ENCODE measurements at places on chromosomes 16 and 17.

- DNase-seq: peak; percentile 11
Observed at GRCh38 chr16:2250652-2251295, 613 bp downstream of the ECI1 start.

DNA sequence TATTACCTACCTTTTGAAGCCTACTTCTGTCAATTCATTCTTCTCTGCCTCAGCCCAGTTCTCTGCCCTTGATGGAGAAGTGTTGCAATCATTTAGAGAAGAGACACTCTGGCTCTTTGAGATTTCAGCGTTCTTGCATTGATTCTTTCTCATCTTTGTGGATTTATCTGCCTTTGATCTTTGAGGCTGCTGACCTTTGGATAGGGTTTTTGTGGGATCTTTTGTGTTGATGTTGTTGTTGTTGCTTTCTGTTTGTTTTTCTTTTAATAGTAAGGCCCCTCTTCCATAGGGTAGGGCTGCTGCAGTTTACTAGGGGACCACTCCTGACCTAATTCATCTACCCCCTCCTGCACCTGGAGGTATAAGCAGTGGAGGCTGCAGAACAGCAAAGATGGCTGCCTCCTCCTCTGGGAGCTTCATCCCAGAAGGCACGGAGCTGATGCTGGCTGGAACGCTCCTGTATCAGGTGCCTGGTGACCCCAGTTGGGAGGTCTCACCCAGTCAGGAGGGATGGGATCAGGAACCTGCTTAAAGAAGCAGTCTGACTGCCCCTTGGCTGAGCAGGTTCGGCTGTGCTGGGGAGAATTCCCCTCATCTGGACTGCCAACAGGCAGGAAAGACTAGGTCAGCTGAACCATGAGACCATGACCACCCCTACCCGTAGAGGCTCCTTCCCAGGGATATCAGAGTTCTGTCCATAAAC lies 28.0 kb downstream of the NFATC3 start:
- DNase-seq: no peak

- no peak for DNase-seq
Observed at GRCh38 chr16:53898993-53899392, 195.0 kb downstream of the FTO start.

DNA sequence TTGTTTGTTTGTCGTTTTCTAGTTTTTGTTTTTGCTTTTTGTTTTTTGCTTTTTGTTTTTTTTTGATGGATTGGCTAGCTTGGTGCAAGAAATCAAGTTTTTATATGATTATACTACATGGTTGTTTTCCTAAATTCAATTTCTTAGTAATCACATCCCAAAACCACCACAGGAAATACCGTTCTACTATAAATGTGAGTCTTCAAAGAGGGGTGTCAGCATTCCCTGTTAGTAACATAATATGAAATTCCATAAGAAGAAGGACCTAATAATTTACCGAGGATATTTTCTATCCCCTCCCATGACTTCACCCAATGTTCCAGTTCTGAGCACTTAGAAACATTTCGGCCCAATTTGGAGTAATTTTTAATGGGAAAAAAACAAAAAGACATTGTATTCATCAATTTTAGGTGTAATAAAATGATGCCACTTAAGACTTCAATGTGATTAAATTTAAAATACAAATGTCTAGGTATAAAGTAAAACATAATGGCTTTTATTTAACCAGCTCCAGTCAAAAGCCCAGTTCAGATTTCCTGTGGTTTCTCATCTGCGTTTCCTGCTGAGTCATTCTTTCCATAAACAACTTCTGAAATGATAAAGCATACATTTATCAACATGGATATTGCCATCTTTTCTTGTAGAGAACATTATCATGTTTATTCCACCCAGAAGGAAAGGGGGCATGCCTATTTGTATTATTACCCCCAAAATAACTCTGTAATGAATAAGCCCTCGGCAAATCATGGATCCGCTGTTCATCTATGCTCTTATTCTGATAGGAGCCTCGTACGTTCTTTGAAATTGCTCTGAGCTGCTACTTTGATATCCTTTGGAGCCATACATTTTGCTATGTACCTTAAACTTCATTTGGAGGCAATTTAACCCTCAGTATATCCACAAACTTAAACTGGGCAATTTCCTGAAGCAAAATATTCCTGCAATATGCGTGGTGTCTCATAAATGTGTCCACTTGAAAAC lies 28.1 kb downstream of the HSBP1 start:
- no peak for DNase-seq

DNA sequence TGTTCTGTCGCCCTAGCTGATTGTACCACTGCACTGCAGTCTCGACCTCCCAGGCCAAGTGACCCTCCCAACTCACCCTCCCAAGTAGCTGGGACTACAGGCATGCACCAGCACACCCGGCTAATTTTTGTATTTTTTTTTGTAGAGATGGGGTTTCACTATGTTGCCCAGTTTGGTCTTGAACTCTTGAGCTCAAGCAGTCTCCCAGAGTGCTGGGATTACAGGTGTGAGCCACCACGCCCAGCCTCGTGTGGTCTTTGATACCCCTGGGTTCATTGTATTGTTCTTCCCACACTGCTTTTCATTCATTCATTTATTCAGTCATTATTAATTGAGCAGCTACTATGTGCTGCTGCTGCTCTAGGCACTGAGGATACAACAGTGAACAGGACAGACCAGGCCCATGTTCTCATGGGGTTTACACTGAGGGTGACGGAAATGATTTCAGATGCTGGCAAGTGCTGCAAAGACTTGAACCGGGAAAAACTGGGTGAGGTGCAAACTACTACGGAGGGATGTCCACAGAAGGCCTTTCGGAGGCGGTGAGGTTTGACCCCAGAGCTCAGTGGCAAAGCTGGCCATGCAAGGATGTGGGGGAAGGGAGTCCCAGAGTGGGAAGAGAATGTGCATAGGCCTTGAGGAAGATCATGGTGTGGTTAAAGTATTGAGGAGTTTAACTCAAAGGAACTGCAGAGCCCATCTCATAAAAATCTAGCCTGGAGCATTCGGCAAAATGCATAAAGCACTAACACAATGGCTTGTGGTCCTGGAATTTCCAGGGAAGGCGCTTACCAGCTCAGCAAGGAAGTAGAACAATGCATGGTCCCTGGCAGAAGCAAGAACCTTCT lies 10.9 kb downstream of the ABCC1 start:
- DNase-seq: no peak

GRCh38 chr16:57023541-57024249 lies 34.3 kb downstream of the NLRC5 start:
- DNase-seq: peak; percentile 89

DNA sequence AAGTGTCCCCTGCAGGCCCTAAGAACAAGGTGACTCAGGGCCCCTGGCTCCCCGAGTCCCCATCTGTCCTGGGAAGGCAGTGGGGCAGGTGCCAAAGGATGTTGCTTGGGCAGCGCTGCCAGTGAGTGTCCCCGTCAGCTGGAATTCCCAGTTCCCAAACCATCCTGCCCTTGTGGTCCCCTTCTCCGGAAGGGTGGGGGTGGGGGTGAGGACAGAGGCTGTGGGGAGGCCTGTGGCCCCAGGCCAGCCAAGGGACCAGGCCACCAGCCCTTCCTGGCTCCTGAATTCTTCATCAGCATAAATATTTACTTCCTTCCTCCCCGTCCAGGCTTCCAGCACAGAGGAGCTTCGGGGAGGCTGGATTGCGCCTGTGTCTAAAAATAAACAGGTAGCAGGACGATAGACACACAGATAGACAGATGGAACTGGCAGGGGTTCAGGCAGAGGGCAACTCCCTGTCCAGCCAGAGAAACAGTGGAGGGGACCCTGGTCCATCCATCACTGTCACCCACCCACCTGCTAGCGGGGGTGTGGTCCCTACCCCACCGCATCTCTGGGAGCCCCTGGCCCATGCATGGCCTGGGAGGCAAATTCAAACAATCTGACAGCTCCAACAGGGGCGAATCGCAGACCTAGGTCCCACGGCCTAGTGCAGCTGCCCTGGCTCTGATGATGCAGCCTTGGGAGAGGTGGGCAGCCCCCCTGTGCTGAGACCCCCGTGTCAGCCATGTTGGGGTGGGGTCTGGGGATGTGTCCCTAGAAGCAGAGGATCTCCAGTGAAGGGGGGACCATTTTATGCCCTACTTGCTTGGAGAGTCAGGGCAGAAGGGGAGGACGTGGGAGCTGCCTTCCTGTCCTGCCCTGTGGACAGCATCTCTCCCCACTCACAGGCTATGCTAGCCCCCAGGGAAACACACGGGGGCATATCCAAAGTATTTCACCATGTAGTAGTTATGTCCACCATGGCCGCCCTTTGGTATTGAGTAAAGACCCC lies 13.2 kb downstream of the GLIS2 start:
- no peak for DNase-seq

- DNase-seq: no peak
Observed at GRCh38 chr17:78499715-78500540, 77.3 kb downstream of the DNAH17 start.

DNA sequence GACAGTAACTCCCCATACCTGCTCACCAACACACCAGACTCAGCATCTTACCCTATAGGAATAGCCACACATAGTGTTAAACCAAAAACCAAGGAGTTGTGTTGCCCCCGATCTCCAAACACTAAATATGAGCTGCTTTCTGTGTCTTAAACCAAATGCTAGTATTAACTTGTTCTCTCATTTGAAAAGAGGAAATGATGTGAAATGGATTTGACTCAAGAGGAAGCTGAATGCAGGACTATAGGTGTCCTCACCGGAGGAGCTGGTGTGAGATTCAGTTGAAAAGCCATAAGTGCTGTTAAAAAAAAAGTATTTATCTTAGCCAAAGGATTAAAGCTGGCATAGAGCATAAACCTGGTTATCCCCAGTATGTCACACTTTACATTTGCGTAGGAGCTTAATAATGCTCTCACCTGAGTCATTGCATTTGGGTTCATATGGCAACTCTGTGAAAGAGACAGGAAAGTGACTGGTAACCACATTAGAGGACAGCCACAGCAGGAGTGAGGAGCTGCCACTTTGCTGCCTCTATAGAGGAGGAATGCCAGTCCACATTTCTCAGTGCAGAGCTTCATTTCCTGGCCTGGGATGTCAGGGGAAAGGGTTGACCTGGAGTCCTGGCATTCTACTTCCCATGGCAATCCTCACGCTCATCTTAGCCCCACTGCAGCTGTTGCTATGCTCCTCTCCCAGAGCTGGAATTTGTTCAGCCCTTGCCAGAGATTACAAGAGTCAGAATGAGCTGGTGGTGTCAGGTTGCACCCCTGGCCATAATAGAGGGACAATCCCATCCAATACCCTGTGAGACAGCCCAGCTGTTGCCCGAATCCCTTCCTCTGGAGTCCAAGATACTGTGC lies 143.3 kb upstream of the ANKFN1 start:
- DNase-seq: peak; percentile 10

GRCh38 chr16:51409001-51409675 lies 258.1 kb upstream of the SALL1 start:
- DNase-seq: no peak

- DNase-seq: no peak
Observed at GRCh38 chr16:65318138-65318537, 196.3 kb upstream of the CDH11 start.

GRCh38 chr17:1367351-1367745 lies 32.7 kb downstream of the YWHAE start:
- DNase-seq: no peak
